ENCODE measurements at places on chromosomes 6 and 20. TPM values are rescaled to one million over a fixed set of nuclear protein-coding genes. Genes with fewer than 3 reads are reported as not detected.

DNA sequence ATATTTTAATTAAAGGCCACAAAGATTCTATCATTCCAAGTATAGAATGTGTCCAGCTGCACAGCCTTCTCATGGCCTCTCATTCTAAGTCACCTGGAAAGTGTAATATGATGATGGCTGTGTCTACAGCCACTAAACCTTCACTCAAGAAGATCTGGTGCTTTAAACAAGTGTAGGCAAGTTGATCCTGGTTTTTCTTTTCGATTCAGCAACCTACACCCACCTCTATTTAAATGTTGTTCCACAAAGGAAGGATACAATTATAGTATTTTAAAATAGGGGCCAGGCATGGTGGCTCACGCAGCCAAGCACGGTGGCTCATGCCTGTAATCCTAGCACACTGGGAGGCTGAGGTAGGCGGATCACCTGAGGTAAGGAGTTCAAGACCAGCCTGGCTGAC lies 25.5 kb upstream of the DST start:
- no peak for DNase-seq

GRCh38 chr20:37627060-37627766 lies 66.6 kb upstream of the CTNNBL1 start:
- DNase-seq, result peak; percentile 73

DNA sequence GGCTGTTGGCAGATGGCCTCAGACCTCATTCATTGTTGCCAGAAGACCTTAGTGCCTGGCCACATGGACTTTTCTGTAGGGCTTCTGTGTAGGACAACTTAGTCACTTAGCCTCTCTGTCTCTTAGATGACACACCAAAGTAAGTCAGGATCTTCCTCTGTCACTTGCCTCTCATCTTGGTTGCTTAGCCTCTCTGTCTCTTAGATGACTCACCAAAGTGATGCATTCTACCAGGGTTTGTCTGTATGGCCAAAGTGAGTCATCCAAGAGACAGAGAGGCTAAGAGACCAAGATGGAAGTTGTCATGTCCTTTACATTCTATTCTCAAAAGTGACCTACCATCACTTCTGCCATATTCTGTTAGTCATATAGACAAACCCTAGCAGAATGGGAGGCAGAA lies 255.9 kb upstream of the DEFB112 start:
- no peak for DNase-seq

DNA sequence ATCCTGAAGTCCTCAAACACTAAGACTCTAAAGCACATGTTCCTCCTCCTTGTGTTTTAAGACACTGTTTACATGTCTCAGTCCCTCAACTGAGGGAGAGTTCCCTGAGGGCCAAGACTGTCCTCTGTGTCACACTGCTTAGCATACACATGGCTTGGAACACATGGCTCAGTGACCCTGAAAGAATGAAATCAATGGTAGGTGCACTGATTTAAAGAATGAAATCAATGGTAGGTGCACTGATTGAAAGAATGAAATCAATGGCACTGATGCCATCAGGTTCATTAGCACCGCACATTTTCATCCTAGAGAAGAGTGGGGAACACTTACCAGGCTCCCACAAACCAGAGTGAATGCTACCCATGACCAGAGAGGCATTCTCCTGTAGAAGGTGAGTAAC lies 9.8 kb downstream of the TOMM34 start:
- no peak for DNase-seq

GRCh38 chr6:115091461-115091860 lies 748.6 kb upstream of the HS3ST5 start:
- DNase-seq, result no peak

- no peak for DNase-seq
These were observed 898 bp downstream of the LAMA4 start for GRCh38 chr6:112253498-112253840.

GRCh38 chr6:108742041-108742440 lies 106.2 kb upstream of the ARMC2 start:
- no peak for DNase-seq

DNA sequence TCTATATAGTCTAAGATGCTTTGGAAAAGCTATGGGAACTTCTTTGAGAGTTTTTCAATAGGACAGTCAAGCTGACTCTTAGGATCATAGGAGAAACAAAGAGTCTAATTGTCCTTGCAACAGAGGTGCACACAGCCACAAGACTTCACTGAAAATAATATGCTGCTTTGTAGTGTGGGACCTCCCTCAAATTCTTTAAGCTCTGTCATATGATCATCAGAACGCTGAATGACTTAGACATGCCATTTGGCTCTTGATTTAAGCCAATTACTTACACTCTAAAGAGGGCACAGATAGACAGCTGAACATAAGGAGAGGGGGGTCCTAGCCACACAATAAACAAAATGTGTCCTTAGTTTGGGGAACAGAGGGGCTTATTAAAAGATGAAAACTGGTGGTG lies 818.7 kb upstream of the GJE1 start:
- DNase-seq, result no peak

GRCh38 chr6:162684052-162684451 lies 43.5 kb downstream of the PRKN start:
- no peak for DNase-seq

- DNase-seq, result no peak
These were observed 35.9 kb downstream of the PLG start for GRCh38 chr6:160737934-160738333.

DNA sequence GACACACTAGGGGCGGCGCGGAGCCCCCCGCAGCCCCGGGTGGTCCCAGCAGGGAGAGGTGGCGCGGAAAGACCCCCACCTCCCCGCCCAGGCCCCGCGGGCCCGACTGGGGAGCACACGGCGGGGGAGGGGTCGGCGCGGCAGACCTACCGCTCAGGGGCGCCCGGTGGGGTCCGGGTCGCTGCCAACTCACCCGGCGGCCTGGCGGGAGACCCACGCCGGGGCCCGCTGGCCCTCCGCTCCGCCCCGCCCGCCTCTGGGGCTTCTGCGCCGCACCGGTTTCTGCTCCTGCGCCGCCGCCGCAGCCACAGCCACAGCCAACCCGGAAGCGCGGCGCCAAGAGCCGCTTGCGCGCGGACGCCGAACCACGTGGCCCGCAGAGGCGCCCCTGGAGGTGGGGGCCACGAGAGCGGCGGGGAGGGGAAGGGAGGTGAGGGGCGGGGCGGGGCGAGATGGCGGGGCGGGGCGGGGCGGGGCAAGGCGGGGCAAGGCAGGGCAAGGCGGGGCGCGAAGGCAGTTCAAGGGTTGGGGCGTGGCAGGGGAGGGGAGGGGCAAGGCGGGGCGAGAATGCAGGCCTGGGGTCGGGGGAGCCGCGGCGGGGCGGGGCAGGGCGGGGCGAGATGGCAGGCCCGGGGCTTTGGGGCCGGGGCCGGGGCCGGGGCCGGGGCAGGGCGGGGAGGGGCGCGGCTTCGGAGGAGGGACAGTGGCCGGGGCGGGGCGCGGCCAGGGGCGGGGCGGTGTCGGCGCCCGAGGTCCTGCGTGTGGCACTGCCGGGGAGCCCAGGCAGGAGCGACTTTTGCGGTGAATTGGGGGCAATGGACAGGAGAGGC lies at the start of gene ZBTB24:
Gene ZBTB24, minus strand, starts transcription at position 315 of the 830 bp plus-strand sequence. CDS start 1,193 bp downstream, outside the sequence.
- DNase-seq, result peak; percentile 94

- no peak for DNase-seq
These were observed 29.0 kb upstream of the GRM4 start for GRCh38 chr6:34174846-34175399.

DNA sequence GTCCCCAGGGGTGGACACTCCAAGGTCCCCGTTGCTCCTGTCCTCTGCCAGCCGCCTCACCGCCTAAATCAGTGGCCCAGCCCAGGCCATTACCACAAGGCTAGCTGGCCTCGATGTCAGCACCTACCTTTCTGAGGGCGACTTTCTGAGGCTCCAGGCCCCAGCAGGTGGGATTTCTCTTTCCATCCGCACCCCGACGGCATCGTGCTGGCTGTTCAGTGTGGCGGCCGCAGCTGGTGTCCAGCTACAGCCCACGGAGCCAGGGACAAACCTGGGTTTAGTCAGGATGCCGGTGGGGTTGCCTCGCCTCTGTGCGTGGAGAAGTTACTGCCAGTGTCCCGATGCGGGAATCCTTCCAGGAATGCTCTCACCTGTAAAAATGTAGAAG lies 60.8 kb downstream of the ERMARD start:
- DNase-seq, result no peak

- no peak for DNase-seq
These were observed 661.3 kb downstream of the CD109 start for GRCh38 chr6:74357321-74357720.

DNA sequence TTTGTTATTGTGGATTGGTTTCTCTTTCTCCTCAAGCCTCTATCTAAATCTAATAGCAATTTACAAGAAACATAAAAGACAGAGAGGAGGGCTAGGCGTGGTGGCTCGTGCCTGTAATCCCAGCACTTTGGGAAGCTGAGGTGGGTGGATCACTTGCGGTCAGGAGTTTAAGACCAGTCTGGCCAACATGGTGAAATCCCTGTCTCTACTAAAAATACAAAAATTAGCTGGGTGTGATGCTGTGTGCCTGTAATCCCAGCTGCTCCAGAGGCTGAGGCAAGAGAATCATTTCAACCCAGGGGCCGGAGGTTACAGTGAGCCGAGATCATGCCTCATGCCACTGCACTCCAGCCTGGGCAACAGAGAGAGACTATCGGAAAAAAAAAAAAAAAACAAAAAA lies 46.6 kb downstream of the SLC2A12 start:
- no peak for DNase-seq

- no peak for DNase-seq
These were observed 48.2 kb upstream of the FAM50B start for GRCh38 chr6:3800850-3801591.

GRCh38 chr20:51511861-51512619 lies 30.5 kb downstream of the NFATC2 start:
- DNase-seq, result no peak

- DNase-seq, result no peak
These were observed 15.7 kb upstream of the TGM3 start for GRCh38 chr20:2280082-2280481.

DNA sequence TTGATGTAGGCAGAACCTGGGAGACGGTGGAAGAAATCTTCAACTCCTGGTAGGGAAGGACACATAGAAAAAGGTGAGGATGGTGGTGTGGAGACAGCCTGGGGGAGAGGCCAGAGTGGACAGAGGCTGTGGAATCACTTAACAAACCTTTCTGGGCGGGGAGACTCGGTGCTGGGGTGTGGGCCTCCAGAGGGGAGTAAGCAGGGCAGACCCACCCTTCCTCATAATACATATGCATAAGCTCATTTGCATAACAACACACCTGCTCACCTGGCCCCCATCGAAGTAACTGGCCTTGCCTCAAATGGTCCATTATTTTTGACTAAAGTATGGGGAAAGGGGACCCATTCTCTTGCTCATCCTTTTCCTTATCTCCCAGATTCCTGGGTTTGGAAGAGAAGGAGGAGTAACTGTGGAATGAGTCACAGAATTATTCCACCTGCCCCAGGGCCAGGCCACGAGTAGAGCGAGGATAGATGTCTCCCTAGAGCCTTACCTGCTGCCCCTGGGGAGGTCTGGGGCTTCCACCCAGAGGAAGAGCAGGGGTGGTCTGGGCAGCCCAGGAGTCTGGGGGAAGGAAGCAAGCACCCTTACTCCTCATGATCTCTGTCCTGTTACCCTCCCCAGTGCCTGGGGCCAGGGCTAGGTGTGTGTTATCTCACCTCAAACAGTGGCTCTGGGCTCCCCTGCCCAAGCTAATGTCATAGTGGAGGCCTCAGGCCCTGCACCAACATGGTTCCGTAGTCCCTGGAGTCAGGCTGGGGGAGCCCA lies 10.7 kb upstream of the VEGFA start:
- peak; percentile 30 for DNase-seq

- no peak for DNase-seq
These were observed 8.7 kb downstream of the ARMC12 start for GRCh38 chr6:35745509-35745908.

GRCh38 chr6:79630380-79630882 lies 698 bp upstream of the SH3BGRL2 start:
- no peak for DNase-seq

GRCh38 chr6:121482004-121482693 lies 46.7 kb downstream of the GJA1 start:
- no peak for DNase-seq

DNA sequence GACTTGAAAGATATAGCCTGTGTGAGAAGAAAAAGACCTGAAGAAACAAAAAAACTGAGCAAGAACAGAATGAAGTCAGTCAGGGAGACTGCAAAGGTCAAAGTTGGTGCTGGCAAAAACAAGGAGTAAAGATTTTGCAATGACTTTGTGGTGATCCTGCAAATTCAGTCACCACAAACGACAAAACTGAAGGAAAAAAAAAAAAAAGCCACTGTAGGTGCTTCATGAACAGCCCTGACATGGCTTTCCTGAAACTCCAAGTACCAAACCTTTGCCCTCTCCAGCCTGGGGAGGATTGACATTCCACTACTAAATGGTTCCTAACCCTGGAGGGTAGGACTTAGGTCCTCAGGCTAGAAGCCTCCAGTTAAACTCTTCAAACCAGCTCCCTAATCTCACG lies 114.7 kb upstream of the BEND3 start:
- no peak for DNase-seq

DNA sequence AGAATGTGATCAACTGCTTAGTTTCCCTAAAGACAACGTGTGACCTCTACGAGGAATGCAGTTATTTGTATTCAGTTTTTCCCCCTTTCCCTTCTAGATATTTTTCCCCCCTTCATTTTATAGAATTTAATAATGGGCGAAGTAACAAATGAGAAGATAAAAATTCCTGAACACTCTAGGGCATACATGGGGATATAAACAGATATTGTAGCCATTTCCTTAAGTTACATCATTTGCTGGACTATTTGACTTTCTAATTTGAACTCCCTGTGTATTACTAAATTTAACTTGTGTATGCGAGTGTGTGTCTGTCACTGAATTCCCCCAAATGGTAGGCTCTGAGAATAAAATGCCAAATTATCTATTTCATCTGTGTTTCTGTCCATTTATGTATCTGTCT lies 99.0 kb upstream of the ZFP64 start:
- DNase-seq, result no peak

Gene ZBTB9
- polyA plus RNA-seq, result 6.4 TPM

Gene LY6G6F
- polyA plus RNA-seq, result not detected

Gene ULBP3
- 0.71 TPM for polyA plus RNA-seq

Gene PNPLA1
- 1.2 TPM for polyA plus RNA-seq

Gene SALL4
- polyA plus RNA-seq, result not detected

Gene TRAPPC3L
- polyA plus RNA-seq, result not detected

Gene CGA
- polyA plus RNA-seq, result 2.8 TPM

Gene C20orf202
- polyA plus RNA-seq, result 0.73 TPM

Gene GJA10
- not detected for polyA plus RNA-seq

Gene ALDH5A1
- 11.0 TPM for polyA plus RNA-seq

Gene HLA-DOA
- polyA plus RNA-seq, result 10.8 TPM

Gene SOBP
- polyA plus RNA-seq, result 5.4 TPM
